ENCODE measurements at places on chromosomes 7 and 10.

DNA sequence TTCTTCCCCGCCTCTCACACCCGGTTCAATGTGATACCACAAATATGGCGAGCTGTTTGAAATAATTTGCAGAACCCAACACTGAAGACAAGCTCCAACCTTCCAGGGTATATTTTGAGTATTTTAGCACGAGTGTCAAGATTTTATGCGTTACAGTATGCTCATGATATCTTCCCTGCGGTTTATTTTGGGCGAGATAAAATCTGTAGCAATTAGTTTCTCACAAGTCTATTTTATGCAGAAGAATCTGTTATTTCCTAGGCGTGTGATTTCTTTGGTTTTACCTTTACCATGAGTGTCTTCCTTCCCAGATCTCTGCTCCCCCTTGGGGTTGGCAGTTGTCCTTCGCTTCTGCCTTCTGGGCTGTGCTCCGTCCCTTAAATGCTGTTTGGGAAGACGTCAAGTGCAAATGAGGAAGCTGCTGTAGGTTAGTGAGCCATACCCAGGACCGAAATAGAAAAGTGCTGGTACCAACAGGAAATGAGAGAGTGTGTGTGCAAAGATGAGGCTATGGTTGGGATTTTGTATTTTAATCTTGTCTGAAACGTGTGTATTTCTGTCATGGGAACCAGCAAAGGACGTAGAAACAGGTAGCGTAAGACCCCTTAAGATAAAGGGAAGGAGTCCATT lies 299.8 kb downstream of the KLF6 start:
- no peak for DNase-seq

GRCh38 chr10:3395458-3395861 lies 222.9 kb upstream of the PITRM1 start:
- no peak for DNase-seq

DNA sequence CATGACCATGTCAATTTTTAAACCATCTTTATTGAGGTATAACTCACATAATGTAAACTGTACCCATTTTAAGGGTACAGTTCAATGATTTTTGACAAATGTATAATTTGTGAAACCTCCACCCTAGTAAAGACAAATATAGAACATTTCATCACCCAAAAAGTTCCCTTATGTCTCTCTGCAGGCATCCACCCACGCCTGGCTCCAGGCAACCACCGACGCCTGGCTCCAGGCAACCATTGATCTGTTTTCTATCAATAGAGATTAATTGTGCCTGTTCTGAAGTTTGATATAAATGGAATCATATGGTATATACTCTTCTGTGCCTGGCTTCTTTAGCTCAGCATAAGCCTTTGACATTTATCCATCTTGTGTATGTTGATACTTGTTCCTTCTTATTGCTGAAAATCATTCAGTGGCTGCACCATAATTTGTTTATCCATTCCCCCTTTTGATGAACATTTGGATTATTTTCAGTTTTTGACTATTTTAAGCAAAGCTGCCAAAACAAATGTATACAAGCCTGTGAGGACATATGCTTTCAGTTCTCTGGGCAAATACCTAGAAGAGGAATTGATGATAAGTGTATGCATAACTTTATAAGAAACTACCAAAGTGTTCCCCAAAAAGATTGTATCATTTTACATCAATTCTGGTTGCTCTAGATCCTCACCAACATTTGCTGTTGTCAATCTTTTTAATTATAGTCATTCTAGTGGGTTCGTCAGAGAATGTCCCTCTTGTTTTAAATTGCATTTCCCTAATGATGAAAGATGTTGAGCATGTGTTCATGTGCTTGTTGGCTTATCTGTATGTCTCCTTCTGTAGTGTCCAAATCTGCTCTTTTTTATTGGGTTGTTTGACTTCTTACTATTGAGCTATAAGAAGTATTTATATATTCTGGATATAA lies 55.7 kb upstream of the HECTD2 start:
- peak; percentile 26 for DNase-seq

DNA sequence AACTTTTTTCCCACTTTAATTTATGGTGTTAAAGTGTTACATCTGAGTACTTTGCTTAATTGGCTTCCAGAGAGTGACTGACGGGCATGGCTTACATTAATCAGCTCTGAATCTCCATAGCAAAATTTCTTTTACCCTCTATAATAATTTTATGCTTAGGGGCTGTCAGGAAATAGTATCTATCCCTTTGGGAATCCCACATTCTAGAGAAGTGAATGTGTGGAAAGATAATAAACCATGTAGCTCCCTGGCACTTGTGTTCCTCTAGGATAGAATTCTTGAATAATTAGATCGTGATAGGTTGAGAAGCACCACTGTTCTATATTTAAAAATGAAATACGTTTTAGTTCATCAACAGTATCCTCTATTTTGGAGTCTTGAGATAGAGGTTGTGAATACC lies 89.6 kb downstream of the DNAJB9 start:
- no peak for DNase-seq

- DNase-seq: no peak
These were observed 143.4 kb downstream of the VPS50 start for GRCh38 chr7:93375603-93376002.

All from fibroblast of the conjunctiva (primary cell).